ENCODE measurements at places on chromosomes 6 and 20.

GRCh38 chr6:75288023-75288422 is 3.4 kb upstream of the TMEM30A start:
- no peak for DNase-seq

- no peak for DNase-seq
Observed at GRCh38 chr6:43328528-43328927, 19.9 kb upstream of the CRIP3 start.

GRCh38 chr6:157648561-157648960 is 174.5 kb upstream of the SNX9 start:
- no peak for DNase-seq

DNA sequence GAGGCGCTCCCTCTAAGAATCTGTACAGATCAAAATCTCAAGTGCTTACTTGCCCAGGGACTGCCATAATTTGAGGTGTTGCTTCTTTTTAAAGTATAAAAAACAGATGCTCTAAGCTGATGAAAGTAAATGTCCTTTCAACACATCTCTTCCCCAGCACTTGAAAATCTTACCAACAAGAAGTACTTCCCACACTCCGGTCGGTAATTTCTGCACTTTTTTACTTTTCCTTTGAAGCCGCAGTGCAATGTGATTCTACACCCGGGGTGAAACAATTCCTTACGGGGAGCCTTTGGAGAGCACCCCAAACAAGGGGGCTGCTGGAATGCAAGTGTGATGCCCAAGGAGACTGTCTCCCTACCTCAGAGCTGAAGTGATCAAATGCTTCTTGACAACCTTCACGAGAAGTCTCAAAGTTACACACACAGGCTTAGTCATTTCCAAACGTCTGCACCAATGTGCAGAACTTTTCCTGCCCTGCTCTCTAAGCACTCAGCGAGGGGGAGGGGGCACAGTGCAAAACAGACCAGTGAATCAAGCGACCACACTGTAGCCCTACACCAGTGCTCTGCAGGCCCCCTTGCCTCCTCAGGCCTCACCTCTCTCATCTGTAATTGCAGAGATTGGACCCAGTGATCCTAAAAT is 56.7 kb downstream of the ATXN1 start:
- DNase-seq: peak; percentile 36

- no peak for DNase-seq
Observed at GRCh38 chr6:52499681-52500236, 77.1 kb downstream of the TRAM2 start.

- peak; percentile 81 for DNase-seq
Observed at GRCh38 chr6:72798196-72798595, 176.3 kb downstream of the KCNQ5 start.

- DNase-seq: no peak
Observed at GRCh38 chr6:107439406-107439805, 20.0 kb downstream of the PDSS2 start.

DNA sequence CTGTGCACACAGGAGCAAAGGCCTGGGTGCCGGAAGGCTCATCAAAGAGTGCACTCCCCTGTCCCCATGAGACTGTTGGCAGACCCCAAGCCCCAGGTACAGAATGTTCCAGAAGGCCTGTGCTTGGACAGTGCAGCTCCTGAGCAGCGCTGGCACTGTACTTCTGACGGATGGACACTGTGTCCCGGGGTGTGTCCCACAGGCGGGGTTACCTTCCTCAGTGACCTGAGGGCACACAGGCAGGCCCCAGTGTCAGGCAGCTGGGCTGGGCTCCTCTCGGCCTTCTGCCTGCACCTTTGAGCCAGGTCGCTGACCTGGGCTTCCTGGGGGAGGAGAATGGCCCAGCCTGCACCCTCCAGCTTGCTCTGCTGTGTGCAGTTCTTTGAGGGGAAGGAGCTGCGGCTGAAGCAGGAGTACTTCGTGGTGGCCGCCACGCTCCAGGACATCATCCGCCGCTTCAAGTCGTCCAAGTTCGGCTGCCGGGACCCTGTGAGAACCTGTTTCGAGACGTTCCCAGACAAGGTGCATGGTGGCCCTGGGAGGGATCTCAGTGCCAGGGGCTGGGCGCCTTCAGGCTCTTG is 30.1 kb downstream of the PYGB start:
- no peak for DNase-seq

GRCh38 chr6:112574190-112574589 is 227.1 kb downstream of the RFPL4B start:
- DNase-seq: no peak

DNA sequence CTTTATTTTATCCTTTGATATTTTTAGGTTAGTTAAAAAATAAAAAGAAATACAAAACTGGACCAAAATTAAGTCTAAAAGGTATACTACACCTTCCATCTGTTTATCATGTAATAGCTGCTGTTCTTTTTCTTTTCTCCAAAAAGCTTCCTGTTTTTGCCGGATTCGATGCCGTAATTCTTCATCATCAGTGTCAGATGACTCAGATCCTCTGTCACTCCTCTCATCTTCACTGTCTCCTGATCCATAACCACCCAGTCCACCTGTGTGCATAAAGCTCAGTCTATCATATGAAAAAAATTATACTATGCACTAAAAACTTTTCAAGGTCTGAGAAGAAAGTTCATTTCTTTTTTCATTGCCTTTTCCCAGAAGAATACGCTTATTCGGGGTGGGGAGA is 8.5 kb upstream of the COQ3 start:
- no peak for DNase-seq

- DNase-seq: peak; percentile 18
Observed at GRCh38 chr20:53981752-53982437, 88.5 kb downstream of the BCAS1 start.

DNA sequence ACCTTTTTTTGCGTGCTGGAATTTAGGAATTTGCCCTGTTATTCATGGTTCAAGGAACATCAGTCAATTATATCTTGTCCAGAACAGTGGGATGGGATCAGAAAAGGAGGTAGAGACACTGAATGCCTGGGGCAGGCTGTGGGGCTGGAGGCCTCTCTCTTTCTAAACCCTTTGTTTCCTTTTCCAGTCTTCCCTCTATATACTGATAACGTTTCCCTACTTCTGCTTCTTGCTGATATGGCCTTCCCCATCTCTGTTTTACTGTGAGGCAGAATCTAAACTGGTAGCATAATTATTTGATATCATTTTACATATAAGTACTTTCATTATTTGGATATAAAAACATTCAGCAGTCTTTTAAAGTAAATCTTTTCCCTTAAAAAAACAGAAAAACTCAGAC is 67.5 kb downstream of the DNAH8 start:
- DNase-seq: no peak

GRCh38 chr20:4406627-4407026 is 315.1 kb upstream of the PRND start:
- peak; percentile 89 for DNase-seq

DNA sequence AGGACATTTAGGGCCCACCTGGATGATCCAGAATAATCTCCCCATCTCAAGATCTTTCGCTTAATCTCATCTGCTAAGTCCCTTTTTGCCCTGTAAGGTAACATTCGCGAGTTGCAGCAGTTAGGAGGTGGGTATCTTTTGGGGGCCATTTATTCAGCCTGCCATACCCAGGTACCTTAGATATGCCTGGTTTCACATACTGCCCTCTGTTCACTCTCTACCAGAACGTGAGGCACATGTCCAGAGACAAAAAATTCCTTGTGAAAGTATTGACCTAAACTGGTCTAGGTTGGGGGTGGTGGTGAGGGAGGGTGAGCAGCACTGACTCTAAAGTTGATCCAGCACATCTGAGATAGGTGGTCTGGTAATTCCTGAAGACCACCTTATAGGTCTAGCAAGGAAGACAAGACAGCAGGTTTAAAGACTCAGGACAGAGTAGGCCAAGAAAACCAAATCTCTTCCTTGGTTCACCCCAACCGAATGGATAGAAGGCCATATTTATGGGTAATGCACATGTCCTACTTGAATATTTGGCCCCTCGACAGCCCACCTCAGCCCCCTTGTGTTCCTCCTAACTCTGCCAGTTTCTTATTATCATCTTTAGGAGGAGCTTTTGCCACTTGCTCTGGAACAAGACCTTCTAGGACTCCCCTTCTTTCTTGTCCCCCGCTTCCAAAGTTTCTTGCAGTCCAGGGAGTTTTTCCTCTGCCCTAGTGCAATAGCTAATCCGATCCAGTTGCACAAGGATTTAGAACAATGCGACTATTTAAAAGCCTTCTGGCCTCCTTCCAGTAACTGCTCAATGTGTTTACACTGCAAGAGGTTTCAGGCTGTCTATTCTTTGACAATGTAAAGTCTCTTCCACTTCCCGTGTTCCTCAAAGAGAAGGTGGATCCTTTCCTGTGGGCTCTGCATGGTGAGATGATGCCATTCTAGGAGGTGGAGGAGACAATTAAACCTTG is 213.0 kb upstream of the LAMP5 start:
- DNase-seq: peak; percentile 51

GRCh38 chr6:144741659-144742058 is 456.5 kb downstream of the UTRN start:
- DNase-seq: no peak

GRCh38 chr6:67663105-67663895 is 971.8 kb upstream of the ADGRB3 start:
- no peak for DNase-seq

Measured in HCEC 1CT (cell line).